ENCODE measurements at places on chromosomes 11 and 22.

GRCh38 chr11:26297189-26297975 lies 34.5 kb upstream of the ANO3 start:
- H3K4me3 ChIP-seq = no peak overlapping the region
- no peak overlapping the region for H3K27ac ChIP-seq
- no peaks in the 10 kb centered on the region for H3K27me3 ChIP-seq

- H3K36me3 ChIP-seq = peaks cover 22% of the 10 kb centered on the region
- DNase-seq = no peak
- H3K27me3 ChIP-seq = no peaks in the 10 kb centered on the region
- H3K4me1 ChIP-seq = peaks cover 6% of the 10 kb centered on the region
- no peak overlapping the region for H3K27ac ChIP-seq
- no peak overlapping the region for H3K4me3 ChIP-seq
Observed at GRCh38 chr11:10287140-10287539, 6.9 kb downstream of the SBF2 start.

DNA sequence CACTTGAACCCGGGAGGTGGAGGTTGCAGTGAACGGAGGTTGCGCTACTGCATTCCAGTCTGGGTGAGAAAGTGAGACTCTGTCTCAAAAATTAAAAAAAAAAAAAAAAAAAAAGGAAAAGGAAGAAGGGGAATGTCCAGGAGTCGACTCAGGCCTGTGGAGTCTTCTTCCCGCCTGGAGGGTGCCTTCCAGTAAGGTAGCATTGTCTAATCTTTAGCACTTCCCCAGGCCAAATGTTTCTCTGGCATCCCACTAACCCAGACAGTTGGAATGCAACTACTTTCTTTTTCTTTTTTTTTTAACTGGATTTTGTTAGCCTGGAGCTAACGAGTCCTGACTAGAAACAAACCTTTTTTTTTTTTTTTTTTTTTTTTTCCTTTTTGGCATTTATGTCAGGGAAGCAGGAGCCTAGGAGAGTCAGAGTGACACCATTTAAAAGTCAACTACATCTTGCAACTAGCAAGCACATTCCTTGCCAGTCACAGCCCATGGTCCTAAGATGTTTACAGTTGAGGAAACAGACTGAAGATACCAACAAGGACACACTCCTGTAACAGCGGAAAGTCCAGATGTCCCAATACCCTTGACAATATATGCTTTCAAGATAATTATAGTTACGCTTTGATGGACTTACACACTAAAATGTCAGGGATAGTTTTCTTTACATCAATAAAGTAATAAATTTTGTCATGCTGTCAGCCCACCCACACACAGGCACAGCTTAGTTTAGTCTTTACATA lies 10.6 kb downstream of the PLET1 start:
- H3K27ac ChIP-seq = no peak overlapping the region
- H3K36me3 ChIP-seq = no peaks in the 10 kb centered on the region
- no peak overlapping the region for H3K4me3 ChIP-seq
- peaks cover 5% of the 10 kb centered on the region for H3K4me1 ChIP-seq
- H3K27me3 ChIP-seq = no peaks in the 10 kb centered on the region
- DNase-seq = no peak

GRCh38 chr11:65862941-65863888 lies 3.0 kb downstream of the MUS81 start:
- H3K27me3 ChIP-seq = no peaks in the 10 kb centered on the region
- peak; percentile 55 for DNase-seq
- H3K4me1 ChIP-seq = peaks cover 22% of the 10 kb centered on the region
- H3K4me3 ChIP-seq = no peak overlapping the region

GRCh38 chr22:19621373-19622060 lies 92.8 kb upstream of the SEPTIN5 start:
- peaks cover 8% of the 10 kb centered on the region for H3K27me3 ChIP-seq
- H3K36me3 ChIP-seq = no peaks in the 10 kb centered on the region
- no peak overlapping the region for H3K27ac ChIP-seq
- H3K4me1 ChIP-seq = no peaks in the 10 kb centered on the region
- H3K4me3 ChIP-seq = no peak overlapping the region

- no peak overlapping the region for H3K27ac ChIP-seq
- H3K4me1 ChIP-seq = no peaks in the 10 kb centered on the region
- no peaks in the 10 kb centered on the region for H3K27me3 ChIP-seq
- DNase-seq = no peak
- no peak overlapping the region for H3K4me3 ChIP-seq
Observed at GRCh38 chr11:9037046-9037780, 33.4 kb upstream of the NRIP3 start.

DNA sequence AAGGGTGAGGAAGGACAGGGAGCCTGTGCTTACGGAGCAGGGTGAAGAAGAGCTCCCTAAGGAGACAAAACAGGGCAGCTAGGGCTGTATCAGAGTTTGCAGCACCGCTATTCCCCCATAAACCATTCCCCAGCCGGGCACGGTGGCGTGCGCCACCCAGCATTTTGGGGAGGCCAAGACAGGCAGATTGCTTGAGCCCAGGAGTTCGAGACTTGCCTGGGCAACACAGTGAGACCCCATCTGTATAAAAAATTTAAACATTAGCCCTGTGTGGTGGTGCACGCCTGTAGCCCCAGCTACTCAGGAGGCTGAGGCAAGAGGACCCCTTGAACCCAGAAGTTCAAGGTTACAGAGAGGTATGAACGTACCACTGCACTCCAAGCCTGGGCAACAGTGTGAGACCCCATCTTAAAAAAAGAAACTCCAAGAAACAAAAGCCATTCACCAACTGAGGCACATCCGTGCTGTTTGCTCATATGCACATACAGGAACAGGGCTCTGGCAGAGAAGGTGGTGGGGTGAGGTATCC lies 4.7 kb downstream of the GAL3ST1 start:
- H3K27ac ChIP-seq = no peak overlapping the region
- no peaks in the 10 kb centered on the region for H3K4me1 ChIP-seq
- no peak for DNase-seq
- H3K36me3 ChIP-seq = no peaks in the 10 kb centered on the region
- H3K4me3 ChIP-seq = no peak overlapping the region
- H3K27me3 ChIP-seq = peaks cover 30% of the 10 kb centered on the region

DNA sequence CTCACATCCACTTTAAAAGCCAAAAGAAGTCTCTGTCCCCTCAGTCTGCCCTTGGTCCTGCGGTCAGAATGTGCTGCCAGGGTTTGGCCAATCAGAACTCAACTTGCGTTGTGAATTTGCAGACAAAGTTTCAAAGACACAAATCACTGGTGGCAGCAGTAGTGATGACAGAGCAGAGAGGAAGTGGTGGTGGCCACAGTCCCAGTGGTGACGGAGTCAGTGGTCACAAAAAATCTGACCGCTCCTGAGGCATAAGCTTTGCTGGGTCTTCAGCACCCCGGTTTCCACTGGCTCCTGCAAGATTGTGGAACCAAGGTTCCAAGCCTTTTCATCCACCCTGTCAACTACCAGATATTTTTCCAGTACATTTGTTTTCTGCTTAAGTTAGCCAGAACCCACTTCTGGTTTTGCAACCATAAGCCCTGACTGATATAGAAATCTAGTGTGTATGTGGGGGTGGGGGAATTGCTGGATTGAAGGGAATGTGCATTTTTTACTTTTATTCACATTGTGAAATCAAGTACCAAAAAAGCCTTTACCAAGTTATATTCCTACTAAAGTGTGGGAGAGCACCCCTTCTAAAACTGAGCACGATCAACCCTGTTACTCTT lies 112.3 kb downstream of the TMPRSS5 start:
- H3K27ac ChIP-seq = peak overlapping the region; percentile 57
- DNase-seq = peak; percentile 54
- H3K4me1 ChIP-seq = peaks cover 24% of the 10 kb centered on the region
- no peaks in the 10 kb centered on the region for H3K36me3 ChIP-seq
- no peaks in the 10 kb centered on the region for H3K27me3 ChIP-seq
- H3K4me3 ChIP-seq = no peak overlapping the region

DNA sequence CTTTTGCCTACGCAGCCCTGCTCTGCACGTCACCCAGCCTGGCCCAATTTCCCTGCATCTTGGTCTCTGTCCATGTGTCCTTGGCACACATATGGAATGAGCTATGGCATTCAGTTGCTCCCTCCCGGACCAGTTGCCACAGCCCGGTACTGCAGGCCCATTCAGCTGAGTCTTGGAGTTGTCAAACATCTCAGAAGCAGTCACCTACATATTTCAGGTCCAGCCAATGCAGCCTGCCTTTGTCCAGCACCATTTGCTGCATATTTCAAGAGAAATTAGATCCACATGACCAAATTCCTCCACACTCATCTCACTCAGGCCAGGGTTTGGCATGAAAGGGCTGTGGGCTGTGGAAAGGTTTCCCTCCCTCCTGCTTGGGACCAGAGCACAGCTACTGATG lies 76.8 kb downstream of the MN1 start:
- H3K27me3 ChIP-seq = no peaks in the 10 kb centered on the region
- no peak overlapping the region for H3K27ac ChIP-seq
- no peak for DNase-seq
- H3K36me3 ChIP-seq = no peaks in the 10 kb centered on the region

GRCh38 chr11:75557666-75558494 lies 4.2 kb upstream of the SERPINH1 start:
- DNase-seq = peak; percentile 61
- H3K27ac ChIP-seq = peak overlapping the region; percentile 59
- no peak overlapping the region for H3K4me3 ChIP-seq
- H3K27me3 ChIP-seq = no peaks in the 10 kb centered on the region
- H3K36me3 ChIP-seq = peaks cover 8% of the 10 kb centered on the region
- peaks cover 45% of the 10 kb centered on the region for H3K4me1 ChIP-seq

GRCh38 chr11:115141231-115142114 lies 362.7 kb downstream of the CADM1 start:
- H3K36me3 ChIP-seq = no peaks in the 10 kb centered on the region
- no peak overlapping the region for H3K27ac ChIP-seq
- no peaks in the 10 kb centered on the region for H3K27me3 ChIP-seq

GRCh38 chr11:5646139-5646538 lies 21.3 kb downstream of the TRIM34 start:
- no peak overlapping the region for H3K27ac ChIP-seq
- no peak overlapping the region for H3K4me3 ChIP-seq

GRCh38 chr22:49847751-49848689 lies 5.6 kb upstream of the ZBED4 start:
- H3K4me1 ChIP-seq = peaks cover 7% of the 10 kb centered on the region
- no peak overlapping the region for H3K4me3 ChIP-seq
- no peaks in the 10 kb centered on the region for H3K36me3 ChIP-seq
- no peak for DNase-seq

GRCh38 chr22:20312396-20313191 lies 7.3 kb downstream of the DGCR6L start:
- no peak overlapping the region for H3K4me3 ChIP-seq
- H3K36me3 ChIP-seq = no peaks in the 10 kb centered on the region
- DNase-seq = peak; percentile 34
- H3K27ac ChIP-seq = no peak overlapping the region
- H3K4me1 ChIP-seq = no peaks in the 10 kb centered on the region

DNA sequence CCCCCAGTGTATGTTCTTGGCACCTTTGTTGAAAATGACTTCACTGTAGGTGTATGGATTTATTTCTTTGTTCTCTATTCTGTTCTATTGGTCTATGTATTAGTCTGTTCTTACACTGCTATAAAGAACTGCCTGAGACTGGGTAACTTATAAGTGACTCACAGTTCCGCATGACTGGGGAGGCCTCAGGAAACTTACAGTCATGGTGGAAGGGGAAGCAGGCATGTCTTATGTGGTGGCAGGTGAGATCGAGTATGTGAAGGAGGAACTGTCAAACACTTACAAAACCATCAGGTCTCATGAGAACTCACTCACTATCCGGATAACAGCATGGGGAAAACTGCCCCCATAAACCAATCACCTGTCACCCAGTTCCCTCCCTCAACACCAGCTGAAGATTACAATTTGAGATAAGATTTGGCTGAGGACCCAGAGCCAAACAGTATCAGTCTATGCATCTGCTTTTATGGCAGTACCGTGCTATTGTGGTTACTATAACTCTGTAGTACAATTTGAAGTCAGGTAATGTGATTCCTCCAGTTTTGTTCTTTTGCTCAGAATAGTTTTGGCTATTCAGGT lies 836.2 kb downstream of the DLG2 start:
- no peak overlapping the region for H3K27ac ChIP-seq
- no peak for DNase-seq
- H3K36me3 ChIP-seq = no peaks in the 10 kb centered on the region
- no peaks in the 10 kb centered on the region for H3K4me1 ChIP-seq
- H3K4me3 ChIP-seq = no peak overlapping the region

GRCh38 chr11:126118806-126119205 lies 56.1 kb upstream of the CDON start:
- H3K27ac ChIP-seq = no peak overlapping the region
- H3K4me1 ChIP-seq = peaks cover 12% of the 10 kb centered on the region
- DNase-seq = no peak
- H3K36me3 ChIP-seq = no peaks in the 10 kb centered on the region
- no peaks in the 10 kb centered on the region for H3K27me3 ChIP-seq

- peaks cover 96% of the 10 kb centered on the region for H3K4me1 ChIP-seq
- H3K36me3 ChIP-seq = peaks cover 89% of the 10 kb centered on the region
- H3K27ac ChIP-seq = peak overlapping the region; percentile 66
- no peak overlapping the region for H3K4me3 ChIP-seq
- no peak for DNase-seq
Observed at GRCh38 chr22:36334081-36334820, 53.5 kb downstream of the MYH9 start.

GRCh38 chr11:57618438-57618837 lies 21.0 kb downstream of the SERPING1 start:
- H3K4me1 ChIP-seq = no peaks in the 10 kb centered on the region
- no peaks in the 10 kb centered on the region for H3K36me3 ChIP-seq
- H3K27me3 ChIP-seq = no peaks in the 10 kb centered on the region
- no peak for DNase-seq
- no peak overlapping the region for H3K4me3 ChIP-seq
- H3K27ac ChIP-seq = no peak overlapping the region

- peaks cover 5% of the 10 kb centered on the region for H3K4me1 ChIP-seq
- no peak overlapping the region for H3K4me3 ChIP-seq
- no peak overlapping the region for H3K27ac ChIP-seq
Observed at GRCh38 chr11:122793515-122793914, 44.8 kb upstream of the CRTAM start.

DNA sequence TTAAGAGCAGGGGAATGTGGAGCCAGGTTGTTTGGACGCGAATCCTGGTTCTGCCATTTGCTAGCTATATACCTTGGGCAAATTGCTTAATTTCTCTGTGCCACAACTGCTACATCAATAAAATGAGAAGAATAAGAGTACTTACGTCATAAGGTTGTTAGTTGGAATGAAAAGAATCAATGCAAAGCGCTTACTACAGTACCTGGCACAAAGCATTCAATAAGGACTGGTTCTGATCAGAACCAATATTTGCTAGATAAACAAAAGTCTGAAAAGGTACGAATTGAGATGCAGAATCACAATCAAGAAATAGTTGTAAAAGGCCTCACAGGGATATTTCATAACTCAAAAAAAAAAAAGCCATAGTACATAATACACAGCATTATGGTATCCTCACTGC lies 11.2 kb downstream of the AMBRA1 start:
- no peaks in the 10 kb centered on the region for H3K27me3 ChIP-seq
- no peak for DNase-seq
- H3K4me3 ChIP-seq = no peak overlapping the region
- H3K36me3 ChIP-seq = peaks cover 5% of the 10 kb centered on the region
- no peak overlapping the region for H3K27ac ChIP-seq
- H3K4me1 ChIP-seq = no peaks in the 10 kb centered on the region

DNA sequence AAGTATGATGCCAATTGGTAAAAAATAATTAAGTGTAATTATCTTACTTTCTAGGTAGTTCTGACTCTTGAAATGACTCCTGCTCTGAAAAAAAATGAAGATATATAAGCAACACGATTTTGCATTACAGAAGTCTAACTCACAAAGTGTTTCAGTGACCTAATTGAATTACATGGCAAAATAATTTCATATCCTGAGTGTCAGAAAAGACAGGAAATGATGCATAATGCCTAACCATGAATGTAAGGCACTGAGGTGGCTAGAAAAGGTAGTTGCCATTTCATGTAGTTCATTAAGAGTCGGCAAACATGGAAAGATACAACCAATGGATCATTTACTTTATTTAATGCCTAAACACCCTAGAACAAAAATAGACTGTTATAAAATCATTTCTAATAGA lies 113.5 kb downstream of the GUCY1A2 start:
- no peak overlapping the region for H3K27ac ChIP-seq
- no peak overlapping the region for H3K4me3 ChIP-seq
- no peaks in the 10 kb centered on the region for H3K27me3 ChIP-seq
